GM12878 (cell line): ENCODE measurements at places on chromosomes 11 and 22. TPM values are rescaled to one million over a fixed set of nuclear protein-coding genes. Genes with fewer than 3 reads are reported as not detected.

DNA sequence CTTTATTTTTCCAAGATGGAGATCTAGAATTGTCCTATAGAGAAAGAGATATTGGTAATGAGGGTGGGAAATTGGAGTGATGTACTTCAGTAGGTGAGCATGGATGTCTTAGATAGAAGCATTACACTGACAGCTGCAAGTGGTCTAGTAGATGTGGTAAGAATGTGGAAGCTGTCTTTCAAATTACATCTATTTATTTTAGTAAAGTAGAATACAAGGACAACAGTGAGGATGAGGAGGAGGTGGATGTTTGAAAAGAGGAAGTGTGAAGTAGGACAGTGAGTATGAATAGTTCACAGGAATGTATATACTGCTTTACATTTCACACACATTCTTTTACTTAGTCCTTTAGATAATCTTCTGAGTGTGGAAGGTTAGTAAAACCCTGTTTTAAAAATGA, 64.2 kb downstream of the HIPK3 start:
- no peaks in the 10 kb centered on the region for H3K36me3 ChIP-seq
- H3K27ac ChIP-seq: peak overlapping the region; percentile 75
- H3K27me3 ChIP-seq: no peaks in the 10 kb centered on the region
- 0 out of 2 replicates have a peak overlapping the region, but pooled peaks have one; percentile 13 for H3K4me3 ChIP-seq

DNA sequence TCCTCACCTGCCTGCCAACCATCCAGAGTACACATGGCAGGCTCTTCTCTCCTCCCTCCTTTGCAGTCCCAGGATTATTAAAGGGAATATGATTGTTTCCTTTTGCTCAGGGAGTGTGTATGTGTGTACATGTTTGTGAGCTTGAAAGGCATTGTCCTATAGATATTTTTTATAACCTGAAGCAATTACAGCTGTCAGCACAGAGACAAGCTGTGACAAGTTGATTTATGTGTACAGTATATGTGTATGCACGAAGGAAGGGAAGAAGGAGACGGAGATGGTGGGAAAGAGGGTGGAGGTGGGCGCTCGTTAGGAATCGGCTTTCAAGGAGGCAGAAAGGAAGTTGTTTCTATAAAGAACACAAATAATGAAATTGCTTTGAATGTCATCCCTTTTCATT, 537.0 kb downstream of the NTM start:
- DNase-seq: no peak
- no peaks in the 10 kb centered on the region for H3K36me3 ChIP-seq
- H3K27me3 ChIP-seq: peaks cover 2% of the 10 kb centered on the region

GRCh38 chr11:12653729-12654128, 20.5 kb upstream of the TEAD1 start:
- H3K27ac ChIP-seq: no peak overlapping the region
- no peaks in the 10 kb centered on the region for H3K36me3 ChIP-seq
- no peaks in the 10 kb centered on the region for H3K27me3 ChIP-seq
- DNase-seq: no peak
- no peaks in the 10 kb centered on the region for H3K4me1 ChIP-seq
- H3K4me3 ChIP-seq: no peak overlapping the region

DNA sequence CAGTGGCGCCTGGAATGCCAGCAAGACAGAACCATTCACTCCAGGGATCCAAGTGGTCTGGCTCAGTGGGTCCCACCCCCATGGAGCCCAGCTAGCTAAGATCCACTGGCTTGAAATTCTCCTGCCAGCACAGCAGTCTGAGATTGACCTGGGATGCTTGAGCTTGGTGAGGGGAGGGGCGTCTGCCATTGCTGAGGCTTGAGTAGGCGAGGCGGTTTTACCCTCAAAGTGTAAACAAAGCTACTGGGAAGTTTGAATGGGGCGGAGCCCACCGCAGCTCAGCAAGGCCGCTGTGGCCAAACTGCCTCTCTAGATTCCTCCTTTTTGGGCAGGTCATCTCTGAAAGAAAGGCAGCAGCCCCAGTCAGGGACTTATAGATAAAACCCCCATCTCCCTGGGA, 125.7 kb upstream of the DDI1 start:
- no peak overlapping the region for H3K27ac ChIP-seq
- no peaks in the 10 kb centered on the region for H3K27me3 ChIP-seq
- H3K4me3 ChIP-seq: no peak overlapping the region
- no peaks in the 10 kb centered on the region for H3K36me3 ChIP-seq
- peaks cover 6% of the 10 kb centered on the region; the same call in 1 of the 2 replicates for H3K4me1 ChIP-seq
- no peak for DNase-seq

- no peak overlapping the region for H3K4me3 ChIP-seq
- no peaks in the 10 kb centered on the region for H3K36me3 ChIP-seq
- peaks cover 2% of the 10 kb centered on the region for H3K27me3 ChIP-seq
- DNase-seq: no peak
- H3K27ac ChIP-seq: no peak overlapping the region
- no peaks in the 10 kb centered on the region for H3K4me1 ChIP-seq
Observed at GRCh38 chr11:117744471-117745150, 52.4 kb downstream of the DSCAML1 start.

The CSKMT gene
- 18.3 and 21.4 TPM in 2 replicates for polyA plus RNA-seq

DNA sequence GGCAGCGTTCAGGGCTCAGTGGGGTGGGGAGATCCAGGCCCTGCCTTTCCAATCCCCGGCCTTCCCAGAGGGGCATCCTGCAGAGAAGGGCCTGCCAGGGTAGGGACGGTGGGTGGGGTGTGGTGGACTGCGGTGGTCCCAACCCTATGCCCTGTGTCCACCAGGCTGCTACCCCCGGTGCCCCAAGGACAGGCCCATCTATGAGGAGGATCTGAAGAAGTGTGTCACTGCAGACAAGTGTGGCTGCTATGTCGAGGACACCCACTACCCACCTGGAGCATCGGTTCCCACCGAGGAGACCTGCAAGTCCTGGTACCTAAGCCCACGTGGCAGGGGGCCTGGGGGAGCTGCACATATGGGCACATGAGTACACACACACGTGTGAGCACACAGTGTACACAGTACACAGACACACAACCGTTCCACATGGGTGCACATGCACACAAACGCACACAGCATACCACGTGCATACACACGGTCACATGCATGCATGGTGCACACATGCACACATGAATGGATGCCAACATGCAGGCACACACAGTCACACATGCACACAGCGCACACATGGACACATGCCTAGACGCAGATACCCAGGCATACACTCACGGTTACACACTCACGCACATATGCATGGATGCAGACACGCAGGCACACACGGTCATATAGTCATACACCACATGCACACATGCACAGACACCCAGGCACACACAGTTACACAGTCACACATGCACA, 16.1 kb downstream of the MUC2 start:
- DNase-seq: no peak
- no peaks in the 10 kb centered on the region for H3K27me3 ChIP-seq
- H3K4me3 ChIP-seq: no peak overlapping the region
- H3K36me3 ChIP-seq: no peaks in the 10 kb centered on the region
- no peaks in the 10 kb centered on the region for H3K4me1 ChIP-seq
- no peak overlapping the region for H3K27ac ChIP-seq

The MPZL2 gene
- 0.88 and 1.8 TPM in 2 replicates for polyA plus RNA-seq

DNA sequence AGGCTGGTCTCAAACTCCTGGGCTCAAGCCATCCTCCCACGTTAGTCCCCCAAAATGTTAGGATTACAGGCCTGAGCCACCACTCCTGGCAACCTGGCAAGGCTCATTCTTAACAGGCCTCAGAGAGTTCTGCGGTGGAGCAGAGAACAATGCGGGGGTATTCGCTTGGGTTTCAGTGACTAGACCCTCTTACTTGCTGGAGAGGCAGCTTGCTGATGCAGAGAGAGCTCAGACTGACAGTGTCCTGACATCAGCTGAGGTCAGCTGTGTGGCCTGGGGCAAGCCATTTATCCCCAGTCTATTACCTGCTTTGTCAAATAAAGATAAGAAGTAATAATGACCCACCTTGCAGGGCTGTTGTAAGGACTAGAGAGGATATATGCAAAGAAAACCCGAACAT, 40.3 kb upstream of the DMC1 start:
- H3K4me1 ChIP-seq: no peaks in the 10 kb centered on the region
- H3K36me3 ChIP-seq: no peaks in the 10 kb centered on the region
- H3K4me3 ChIP-seq: no peak overlapping the region
- H3K27me3 ChIP-seq: no peaks in the 10 kb centered on the region
- DNase-seq: no peak
- no peak overlapping the region for H3K27ac ChIP-seq

The CDHR5 gene
- not detected in 2 replicates for polyA plus RNA-seq

The DKK3 gene
- 0.11 and 0.16 TPM in 2 replicates for polyA plus RNA-seq

DNA sequence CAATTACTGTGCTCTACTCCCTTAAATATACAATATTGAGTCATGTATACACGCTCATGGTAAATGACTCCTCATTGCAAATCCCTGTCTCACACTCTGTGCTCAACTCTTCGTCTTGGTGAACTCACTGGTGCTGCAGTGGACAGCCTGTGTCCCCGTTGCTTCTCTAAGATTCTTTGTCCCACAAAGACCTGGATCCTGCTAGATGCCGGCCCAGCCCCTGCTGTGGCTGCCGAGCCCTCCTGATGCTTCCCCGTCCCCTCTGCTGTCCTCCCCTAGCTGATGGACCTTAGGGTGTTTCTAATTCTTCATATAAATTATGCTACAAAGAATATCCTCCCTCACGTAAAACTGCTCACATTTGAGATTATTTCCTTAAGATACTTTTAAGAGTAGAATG, 5.5 kb downstream of the APOL2 start:
- no peaks in the 10 kb centered on the region for H3K27me3 ChIP-seq
- H3K36me3 ChIP-seq: peaks cover 26% of the 10 kb centered on the region; the same call in 1 of the 2 replicates
- H3K4me3 ChIP-seq: no peak overlapping the region
- H3K27ac ChIP-seq: no peak overlapping the region

The DCHS1 gene
- polyA plus RNA-seq: 0.04 TPM in 2 replicates

- DNase-seq: no peak
- no peak overlapping the region for H3K27ac ChIP-seq
- H3K4me3 ChIP-seq: peak overlapping the region; percentile 68; the same call in 1 of the 2 replicates
- peaks cover 11% of the 10 kb centered on the region for H3K27me3 ChIP-seq
- H3K4me1 ChIP-seq: peaks cover 12% of the 10 kb centered on the region
Observed at GRCh38 chr11:17351172-17351509, 459 bp upstream of the NCR3LG1 start.

DNA sequence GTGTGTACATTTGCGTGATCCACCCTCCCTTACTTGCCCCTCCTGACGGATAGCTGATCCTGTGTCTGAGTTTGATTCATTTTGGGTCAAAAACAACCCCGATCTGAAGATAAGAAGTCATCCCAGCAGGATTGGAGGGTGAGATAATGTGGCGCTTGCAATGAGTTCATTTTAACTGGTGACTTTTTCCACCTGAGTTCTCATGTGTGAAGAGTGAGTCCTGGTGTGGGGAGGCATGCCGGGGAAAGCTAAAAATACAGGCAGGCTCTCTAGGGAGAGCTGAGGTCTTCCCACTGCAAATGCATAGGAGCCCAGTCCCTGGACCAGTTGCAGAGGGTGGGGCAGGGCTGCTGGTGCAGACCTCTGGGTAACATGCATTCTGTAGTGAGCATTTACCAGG, 35.7 kb upstream of the ELF5 start:
- no peak overlapping the region for H3K4me3 ChIP-seq
- no peak overlapping the region for H3K27ac ChIP-seq
- no peaks in the 10 kb centered on the region for H3K36me3 ChIP-seq
- no peaks in the 10 kb centered on the region for H3K27me3 ChIP-seq
- H3K4me1 ChIP-seq: no peaks in the 10 kb centered on the region

- H3K4me1 ChIP-seq: no peaks in the 10 kb centered on the region
- H3K27ac ChIP-seq: no peak overlapping the region
- H3K27me3 ChIP-seq: no peaks in the 10 kb centered on the region
- DNase-seq: no peak
- peaks cover 4% of the 10 kb centered on the region for H3K36me3 ChIP-seq
Observed at GRCh38 chr11:61345954-61346843, 13.2 kb downstream of the TKFC start.

The ACTN3 gene
- 0.06 TPM in 1 of 2 replicates, not detected in the other for polyA plus RNA-seq

The CDCA5 gene
- polyA plus RNA-seq: 105 and 107 TPM in 2 replicates

- no peak for DNase-seq
- H3K4me1 ChIP-seq: peaks cover 6% of the 10 kb centered on the region; the same call in 1 of the 2 replicates
- H3K27me3 ChIP-seq: no peaks in the 10 kb centered on the region
- H3K36me3 ChIP-seq: peaks cover 10% of the 10 kb centered on the region
- H3K4me3 ChIP-seq: no peak overlapping the region
Observed at GRCh38 chr11:36492724-36493304, 17.3 kb downstream of the TRAF6 start.

- H3K36me3 ChIP-seq: peaks cover 36% of the 10 kb centered on the region; the same call in 1 of the 2 replicates
- H3K27ac ChIP-seq: no peak overlapping the region
- no peak for DNase-seq
- H3K27me3 ChIP-seq: no peaks in the 10 kb centered on the region
- H3K4me3 ChIP-seq: no peak overlapping the region
- no peaks in the 10 kb centered on the region for H3K4me1 ChIP-seq
Observed at GRCh38 chr11:66227700-66228099, 40.7 kb upstream of the RAB1B start.

- H3K4me1 ChIP-seq: no peaks in the 10 kb centered on the region
- H3K36me3 ChIP-seq: no peaks in the 10 kb centered on the region
- no peak overlapping the region for H3K27ac ChIP-seq
- H3K27me3 ChIP-seq: no peaks in the 10 kb centered on the region; the same call in 1 of the 2 replicates
Observed at GRCh38 chr11:15873501-15873900, 482.8 kb downstream of the SOX6 start.

GRCh38 chr11:76708972-76709660, 38.6 kb upstream of the LRRC32 start:
- H3K27ac ChIP-seq: no peak overlapping the region
- no peak for DNase-seq
- no peaks in the 10 kb centered on the region for H3K4me1 ChIP-seq
- no peak overlapping the region for H3K4me3 ChIP-seq
- H3K27me3 ChIP-seq: no peaks in the 10 kb centered on the region
- no peaks in the 10 kb centered on the region for H3K36me3 ChIP-seq

GRCh38 chr11:71407356-71407755, 40.8 kb downstream of the DHCR7 start:
- no peaks in the 10 kb centered on the region for H3K27me3 ChIP-seq
- no peak overlapping the region for H3K4me3 ChIP-seq

DNA sequence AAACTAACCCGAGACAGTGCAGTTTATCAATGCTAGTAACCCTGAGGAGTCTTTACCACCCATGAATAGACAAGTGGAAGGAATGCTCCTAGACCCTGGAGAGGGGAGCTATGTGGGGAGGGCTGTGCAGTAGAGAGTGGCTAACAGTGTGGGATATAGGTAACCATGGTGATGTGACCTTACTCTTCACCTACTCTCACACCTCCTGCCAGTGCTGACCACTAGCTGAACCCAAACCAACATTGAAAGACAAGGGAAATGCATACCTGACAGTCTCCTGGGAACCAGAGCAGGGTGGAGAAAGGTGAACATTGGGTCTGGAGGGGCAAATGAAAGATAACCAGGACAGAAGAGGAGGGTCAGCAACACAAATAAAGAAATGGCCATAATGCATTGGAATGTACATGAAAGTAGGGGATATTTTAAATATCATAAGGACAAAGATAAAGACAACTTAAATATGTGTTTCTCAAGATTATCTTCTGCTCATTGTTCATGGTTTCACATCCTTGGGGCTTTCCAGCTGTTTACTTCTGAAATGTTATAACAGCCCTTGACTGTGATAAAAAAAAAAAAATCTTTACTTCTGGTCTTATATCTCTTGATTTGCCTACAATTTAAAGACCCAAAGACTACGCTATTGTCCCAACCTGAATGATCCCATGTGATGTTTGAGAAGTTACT, 983.3 kb upstream of the TENM4 start:
- H3K4me3 ChIP-seq: no peak overlapping the region
- H3K36me3 ChIP-seq: no peaks in the 10 kb centered on the region
- H3K27ac ChIP-seq: no peak overlapping the region
- H3K4me1 ChIP-seq: no peaks in the 10 kb centered on the region
- H3K27me3 ChIP-seq: no peaks in the 10 kb centered on the region

The PRR33 gene
- 0.62 and 0.74 TPM in 2 replicates for polyA plus RNA-seq

The CHCHD10 gene
- 25.5 and 135 TPM in 2 replicates for polyA plus RNA-seq

- no peak overlapping the region for H3K27ac ChIP-seq
- DNase-seq: no peak
- no peak overlapping the region for H3K4me3 ChIP-seq
- no peaks in the 10 kb centered on the region for H3K4me1 ChIP-seq
- H3K27me3 ChIP-seq: 0 out of 2 replicates have a peak, but pooled peaks cover 4% of the 10 kb centered on the region
Observed at GRCh38 chr11:8292351-8292750, 28.7 kb upstream of the LMO1 start.
